Stimulated activated CD8-positive, alpha-beta memory T cell treated with anti-CD3 and anti-CD28 coated beads, Interleukin-2, amount 100 ng/mL, for 48 hours (primary cell): ENCODE measurements at places on chromosomes 1 and 21.

- DNase-seq: peak; percentile 26
These were observed at the start of gene TTLL10 for GRCh38 chr1:1173793-1174415. Gene TTLL10 (plus strand): TSS chr1:1173880. CDS start chr1:1179216, 5,336 bp downstream.

- no peak for DNase-seq
These were observed 3.0 kb downstream of the A3GALT2 start for GRCh38 chr1:33317946-33318345.

- DNase-seq: no peak
These were observed 279.5 kb upstream of the POU3F1 start for GRCh38 chr1:38326135-38326534.

GRCh38 chr1:169044296-169044695 is 62.2 kb upstream of the ATP1B1 start:
- no peak for DNase-seq

DNA sequence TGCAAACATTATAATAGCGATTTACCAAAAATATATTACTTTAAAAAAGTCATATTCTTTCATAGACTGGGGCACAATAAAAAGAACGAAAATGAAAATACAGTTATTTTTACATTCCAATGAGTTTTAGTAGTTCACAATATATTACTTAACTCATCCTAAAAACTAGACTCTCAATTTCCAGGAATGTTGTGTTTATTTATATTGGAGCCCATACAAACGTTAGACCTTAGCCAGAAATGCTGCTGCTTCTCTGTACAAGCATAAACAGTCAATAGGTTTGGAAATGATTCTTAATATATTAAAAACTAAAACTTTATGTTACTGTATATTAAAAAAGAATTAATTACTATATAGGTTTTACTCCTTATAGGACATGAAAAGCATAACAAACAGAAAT is 302.3 kb downstream of the BRINP3 start:
- no peak for DNase-seq

- DNase-seq: no peak
These were observed 16.0 kb upstream of the OVAAL start for GRCh38 chr1:180542838-180543145.

DNA sequence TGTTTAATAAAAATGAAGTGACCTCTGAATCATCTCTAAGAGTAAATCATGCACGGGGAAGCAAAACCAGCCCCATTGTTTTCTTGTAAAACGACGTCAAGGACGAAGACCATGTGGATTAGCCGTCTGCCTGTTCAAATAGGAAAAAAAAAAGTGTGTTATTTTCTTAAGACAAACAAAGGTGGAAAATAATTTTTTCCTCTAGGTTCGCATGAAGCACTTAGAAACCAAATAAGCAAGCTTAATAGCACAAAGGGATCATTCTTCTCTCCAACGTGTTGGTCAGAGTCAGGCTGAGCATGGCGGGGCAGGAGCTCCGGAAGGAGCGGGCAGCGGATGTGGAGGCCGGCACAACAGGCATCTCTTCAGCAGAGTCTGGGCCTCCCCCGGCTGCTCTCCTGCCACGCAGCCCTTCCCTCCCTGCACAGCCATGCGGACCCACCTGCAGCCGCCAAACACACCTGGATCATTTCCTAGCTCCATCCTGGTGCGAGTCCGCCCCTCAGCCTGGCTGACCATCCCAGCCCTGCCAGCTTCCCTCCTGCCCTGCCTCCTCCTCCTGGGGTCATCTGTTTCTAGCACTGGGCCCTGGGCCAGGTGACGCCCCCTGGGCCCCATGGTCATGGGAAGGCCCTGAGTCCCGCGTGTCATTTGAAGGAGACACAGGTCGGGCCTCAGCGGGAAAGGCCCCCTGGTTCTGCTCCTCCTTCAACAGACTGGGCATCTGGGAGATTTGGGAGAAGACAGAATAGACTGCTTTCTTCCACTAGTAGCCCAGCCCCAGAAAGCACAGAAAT is 40.2 kb downstream of the MX1 start:
- DNase-seq: no peak

DNA sequence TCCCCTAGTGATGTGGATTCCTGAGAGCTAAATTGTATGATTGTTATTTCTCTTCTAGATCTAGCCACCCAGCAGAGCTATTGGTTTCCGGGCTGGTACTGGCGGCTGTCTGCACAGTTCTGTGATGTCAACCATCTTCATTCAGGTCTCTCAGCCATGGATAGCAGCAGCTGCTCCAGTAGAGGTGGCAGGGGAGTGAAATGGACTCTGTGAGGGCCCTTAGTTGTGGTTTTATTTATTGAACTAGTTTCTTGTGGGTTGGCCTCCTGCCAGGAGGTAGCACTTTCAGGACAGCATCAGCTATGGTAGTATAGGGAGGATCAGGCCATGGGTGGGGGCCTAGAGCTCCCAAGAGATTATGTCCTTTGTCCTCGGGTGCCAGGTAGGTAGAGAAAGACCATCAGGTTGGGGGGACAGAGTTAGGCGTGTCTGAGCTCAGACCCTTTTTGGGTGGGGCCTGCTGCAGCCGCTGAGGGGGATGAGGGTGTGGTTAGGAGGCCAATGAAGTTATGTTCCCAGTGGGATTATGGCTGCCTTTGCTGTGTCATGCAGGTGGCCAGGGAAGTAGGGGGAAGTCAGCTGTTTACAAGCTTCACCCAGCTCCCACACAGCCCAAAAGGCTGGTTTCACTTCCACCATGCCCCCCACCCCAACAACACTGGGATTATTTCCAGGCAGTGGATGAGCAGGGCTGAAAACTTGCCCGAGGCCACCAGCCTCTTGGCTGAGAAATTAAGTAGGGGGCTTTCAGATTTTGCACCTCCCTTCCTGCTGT is 55.1 kb upstream of the RGS4 start:
- DNase-seq: no peak

DNA sequence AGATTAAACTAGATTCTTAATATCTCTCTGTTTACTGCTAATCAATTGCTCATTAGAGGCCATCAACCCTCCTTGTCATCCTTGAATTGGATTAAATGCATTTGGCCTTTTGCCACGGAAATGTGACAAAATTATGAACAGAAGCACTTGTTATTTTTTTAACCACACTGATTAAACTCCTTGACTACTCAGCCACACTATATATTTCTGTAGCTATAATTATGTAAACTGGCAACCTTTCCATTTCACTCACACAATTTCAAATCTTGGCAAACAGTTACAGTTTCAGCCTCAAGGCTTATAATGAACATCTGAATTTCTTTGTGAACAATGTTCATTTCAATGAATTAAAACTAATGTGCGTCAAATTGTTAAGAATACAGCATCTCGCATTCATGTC is 10.1 kb downstream of the ADAMTS5 start:
- DNase-seq: no peak

- no peak for DNase-seq
These were observed 1.8 kb upstream of the KIF1B start for GRCh38 chr1:10208537-10208936.

GRCh38 chr1:35560256-35561225 is 2.9 kb downstream of the NCDN start:
- DNase-seq: no peak

DNA sequence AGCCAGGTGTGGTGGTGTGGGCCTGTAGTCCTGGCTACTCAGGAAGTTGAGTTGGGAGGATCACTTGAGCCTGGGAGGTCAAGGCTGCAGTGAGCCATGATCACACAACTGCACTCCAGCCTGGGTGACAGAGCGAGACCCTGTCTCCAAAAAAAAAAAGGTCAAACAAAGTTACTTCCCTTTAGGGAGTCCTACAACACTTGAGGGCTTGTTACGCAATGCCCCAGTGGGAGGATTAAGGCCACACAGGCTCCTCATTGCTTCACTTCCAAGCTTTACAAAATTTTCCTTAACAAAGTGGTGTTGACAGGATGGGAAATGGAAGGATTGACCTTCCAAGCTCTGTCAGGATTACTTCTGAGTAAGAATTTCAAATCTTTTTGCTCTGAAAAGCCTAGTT is 6.2 kb upstream of the EXTL1 start:
- no peak for DNase-seq

GRCh38 chr1:58361134-58361533 is 185.4 kb downstream of the OMA1 start:
- DNase-seq: no peak

DNA sequence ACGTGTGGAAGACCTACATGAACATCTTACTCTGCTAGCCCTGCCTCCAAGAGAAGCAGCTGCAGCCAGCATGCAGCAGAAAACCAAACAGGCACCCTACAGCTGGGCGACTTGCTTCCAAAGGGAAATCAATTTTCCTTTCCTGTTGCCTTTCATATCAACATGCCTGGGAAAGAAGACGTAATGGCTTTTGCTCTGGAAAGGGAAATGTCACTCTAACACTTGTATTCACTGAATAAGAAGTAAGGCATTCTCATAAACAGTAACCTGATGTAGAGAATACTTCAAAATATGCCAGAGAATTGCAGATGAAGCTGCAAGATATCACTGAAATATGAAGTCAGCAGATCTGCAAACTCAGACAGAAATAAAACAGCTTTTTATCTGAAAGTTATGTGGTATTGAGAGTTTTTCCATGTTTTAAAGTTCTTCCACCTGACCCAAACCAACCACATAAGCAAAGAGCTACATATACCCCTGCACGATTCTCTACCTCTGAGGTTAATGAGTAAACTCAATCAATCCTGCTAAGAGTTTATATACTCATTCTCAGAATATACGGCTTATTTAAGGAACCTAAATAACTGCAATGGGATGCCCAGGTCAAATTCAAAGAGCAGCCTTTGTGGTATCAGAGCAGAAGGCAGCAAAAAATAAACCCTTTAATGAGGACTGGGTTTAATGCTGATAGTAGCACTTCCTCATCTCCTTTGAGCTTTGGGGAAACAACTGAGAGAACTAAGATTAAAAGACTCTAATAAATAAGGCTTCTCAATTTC is 150.9 kb downstream of the RERE start:
- DNase-seq: no peak

- DNase-seq: no peak
These were observed 4.6 kb upstream of the BTG2 start for GRCh38 chr1:203300441-203301330.

- DNase-seq: no peak
These were observed 3.8 kb downstream of the DDX59 start for GRCh38 chr1:200665861-200666260.

- no peak for DNase-seq
These were observed 1008.3 kb upstream of the B3GALT2 start for GRCh38 chr1:194194724-194195123.

DNA sequence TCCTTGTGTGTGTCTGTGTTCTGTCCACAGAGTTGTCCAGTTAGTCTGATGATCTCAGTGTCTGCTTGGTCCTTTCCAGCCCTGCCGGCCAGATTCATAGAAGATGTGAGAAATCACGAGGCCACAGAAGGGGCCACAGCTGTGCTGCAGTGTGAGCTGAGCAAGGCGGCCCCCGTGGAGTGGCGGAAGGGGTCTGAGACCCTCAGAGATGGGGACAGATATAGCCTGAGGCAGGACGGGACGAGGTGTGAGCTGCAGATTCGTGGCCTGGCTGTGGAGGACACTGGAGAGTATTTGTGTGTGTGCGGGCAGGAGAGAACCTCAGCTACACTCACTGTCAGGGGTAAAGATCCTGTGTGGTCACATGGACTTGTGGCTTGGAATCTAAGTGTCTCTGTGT is 95.8 kb downstream of the OBSCN start:
- no peak for DNase-seq

DNA sequence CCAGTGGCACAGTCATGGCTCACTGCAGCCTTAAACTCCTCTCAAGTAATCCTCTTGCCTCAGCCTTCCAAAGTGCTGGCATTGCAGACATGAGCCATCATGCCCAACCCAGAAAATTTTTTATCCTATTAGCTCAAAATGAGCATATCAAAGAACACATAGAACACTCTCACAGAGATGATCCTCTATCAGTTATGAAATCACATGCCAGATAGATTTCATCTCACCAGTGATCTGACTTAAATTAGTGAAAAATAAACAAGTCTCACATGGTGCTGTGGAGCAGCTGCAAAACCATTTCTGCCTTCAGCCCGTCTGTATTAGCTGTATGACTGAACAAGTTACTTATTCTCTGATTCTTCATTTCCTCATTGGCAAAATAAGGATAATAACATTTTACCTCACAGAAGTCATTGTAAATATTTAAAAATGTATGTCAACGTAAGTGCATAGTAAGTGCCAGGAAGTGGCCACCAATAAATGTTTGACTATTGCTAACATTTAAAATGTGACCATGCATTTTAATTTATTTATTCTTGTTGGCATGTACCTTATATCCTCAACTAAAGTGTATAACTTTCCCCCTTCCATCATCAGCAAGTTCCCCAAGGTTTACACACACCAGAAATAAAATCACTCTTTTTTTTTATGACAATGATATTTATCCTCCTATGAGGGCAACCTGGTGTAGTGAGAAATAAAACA is 29.0 kb upstream of the SLC19A2 start:
- no peak for DNase-seq

DNA sequence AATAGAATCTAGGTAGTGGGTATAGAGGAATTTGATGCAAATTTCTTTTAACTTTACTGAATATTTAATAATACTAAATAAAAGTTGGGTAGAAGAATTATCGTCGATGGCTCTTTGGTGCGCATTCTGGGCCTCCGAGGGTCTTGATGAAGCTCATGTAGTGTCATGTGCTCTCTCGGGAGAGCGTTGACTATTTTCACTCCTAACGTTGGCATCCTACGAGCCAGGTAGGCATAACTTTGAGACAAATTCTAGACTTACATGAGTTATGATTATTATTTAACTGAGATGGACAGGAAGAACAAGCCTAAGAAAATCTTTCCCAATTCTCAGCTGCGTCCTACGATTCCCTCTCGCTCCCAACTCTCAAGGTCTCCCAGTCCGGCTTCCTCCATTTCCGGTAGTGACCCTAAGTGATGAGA is 550 bp upstream of the PCAT6 start:
- no peak for DNase-seq

GRCh38 chr1:206939841-206940587 is 6.3 kb downstream of the PIGR start:
- DNase-seq: no peak

DNA sequence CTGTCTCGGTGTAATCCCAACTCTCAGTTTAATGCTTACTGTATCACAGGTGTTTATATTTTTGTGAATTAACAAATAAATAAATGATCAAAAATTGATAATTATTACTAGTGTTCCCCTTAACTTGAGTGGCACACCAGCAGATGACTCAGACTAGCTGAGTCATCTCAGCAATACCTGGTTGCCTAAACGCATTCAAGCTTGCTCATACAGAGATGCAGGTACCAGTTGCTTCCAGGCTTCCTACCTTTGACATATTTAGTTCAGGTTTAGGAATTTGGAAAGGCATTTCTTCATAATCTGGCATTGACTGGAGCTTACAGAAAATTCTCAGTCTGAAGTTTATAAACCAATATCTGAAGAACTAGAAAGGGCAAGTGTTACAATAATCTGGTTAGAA is 78.9 kb upstream of the LMO4 start:
- DNase-seq: no peak

DNA sequence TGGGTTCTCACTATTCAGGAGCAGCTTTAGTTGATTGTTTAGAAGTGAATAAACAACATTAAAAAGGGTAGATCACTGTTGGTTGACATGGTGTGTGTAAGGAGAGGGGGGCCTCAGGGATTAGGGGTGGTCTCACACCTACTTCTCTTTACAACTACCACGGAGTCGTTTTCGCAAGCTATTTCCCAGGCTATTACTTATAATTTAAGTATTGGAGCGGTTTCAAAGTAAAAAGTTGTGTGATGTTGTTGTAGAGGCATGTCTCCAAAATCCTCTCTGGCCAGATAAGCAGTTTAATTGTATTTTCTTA is 1.3 kb downstream of the GPSM2 start:
- no peak for DNase-seq

- DNase-seq: no peak
These were observed 639 bp upstream of the SPATA1 start for GRCh38 chr1:84505493-84506001.
